ENCODE measurements at places on chromosomes 4 and X.

DNA sequence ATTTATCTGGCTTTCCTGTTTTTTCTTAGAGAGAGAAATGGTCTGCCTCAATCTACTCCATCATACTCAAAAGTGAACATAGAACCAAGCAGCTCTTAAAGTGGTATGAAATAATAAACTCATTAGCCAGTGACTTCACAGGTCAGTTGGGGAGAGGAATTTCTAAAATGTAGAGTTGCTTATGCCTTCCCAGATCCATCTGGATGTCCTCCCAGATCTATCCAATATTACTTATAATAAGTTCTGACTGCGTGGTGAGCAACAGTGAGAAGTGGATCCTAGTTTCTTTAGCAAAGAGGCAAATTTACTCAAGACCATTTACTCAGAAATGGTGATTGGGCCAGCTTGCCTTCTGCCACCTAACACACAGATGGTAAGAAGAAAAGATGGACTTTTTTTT is 748.0 kb downstream of the PCDH18 start:
- no peak for DNase-seq

DNA sequence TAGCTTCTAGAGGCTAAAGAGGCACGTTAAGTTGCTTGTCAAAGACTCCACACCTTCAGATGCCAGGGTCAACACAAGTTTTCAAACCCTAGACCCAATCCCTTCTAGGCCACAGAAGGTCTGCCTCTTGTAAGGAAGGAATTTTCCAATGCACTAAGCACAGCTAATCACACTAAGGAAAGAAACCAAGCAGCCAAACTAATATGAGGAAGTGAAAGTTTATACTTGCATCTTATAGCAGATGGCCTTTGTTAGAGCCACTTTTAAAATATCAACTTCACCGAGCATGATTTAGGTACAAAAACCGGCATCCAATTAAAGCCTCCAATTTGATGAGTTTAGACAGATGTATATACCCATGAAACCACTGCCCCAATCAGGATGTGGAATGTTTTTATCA is 9.9 kb downstream of the FHL1 start:
- DNase-seq: no peak

DNA sequence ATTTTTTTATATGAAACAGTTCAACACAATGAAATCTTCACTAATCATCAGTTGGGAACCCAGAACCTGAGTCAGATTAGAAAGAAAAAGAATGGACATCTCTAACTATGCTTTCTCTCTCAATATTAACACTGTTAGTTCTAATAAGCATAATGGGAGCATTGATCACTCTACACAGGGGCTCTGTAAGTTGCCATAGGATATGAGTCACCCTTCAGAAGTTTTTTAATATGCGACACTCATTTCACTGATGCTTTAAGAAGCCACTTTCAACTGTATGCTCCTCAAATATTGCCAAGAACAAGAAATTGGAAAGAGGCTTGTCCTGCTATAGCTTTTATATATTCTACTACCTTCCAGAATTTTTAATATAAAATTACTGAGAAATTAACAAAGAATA is 187.0 kb downstream of the AASDH start:
- no peak for DNase-seq

DNA sequence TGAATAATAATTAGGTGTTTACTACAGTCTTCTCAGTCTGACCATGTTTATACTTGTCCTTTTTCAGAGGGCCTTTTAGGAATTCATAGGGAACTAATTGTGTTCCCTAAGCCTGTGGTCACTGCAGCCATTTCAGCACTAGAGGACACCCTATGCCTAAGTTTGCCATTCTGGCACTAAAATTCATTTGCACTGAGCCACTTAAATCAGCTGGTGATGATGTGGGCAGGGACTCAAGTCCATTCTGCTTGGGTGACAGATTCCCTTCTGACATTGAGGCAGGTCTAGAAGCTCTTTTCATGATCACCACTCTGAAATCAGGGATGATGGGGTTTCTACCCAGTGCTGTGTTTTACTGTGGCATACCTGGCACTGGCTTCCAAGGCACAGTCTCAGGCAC is 1178.9 kb upstream of the DIAPH2 start:
- DNase-seq: no peak

GRCh38 chr4:110610940-110611831 is 11.7 kb downstream of the PITX2 start:
- DNase-seq: no peak

- no peak for DNase-seq
These were observed 495.2 kb downstream of the INPP4B start for GRCh38 chr4:142350871-142351270.

- DNase-seq: no peak
These were observed 1066.5 kb downstream of the GLUD2 start for GRCh38 chrX:122113896-122114295.

DNA sequence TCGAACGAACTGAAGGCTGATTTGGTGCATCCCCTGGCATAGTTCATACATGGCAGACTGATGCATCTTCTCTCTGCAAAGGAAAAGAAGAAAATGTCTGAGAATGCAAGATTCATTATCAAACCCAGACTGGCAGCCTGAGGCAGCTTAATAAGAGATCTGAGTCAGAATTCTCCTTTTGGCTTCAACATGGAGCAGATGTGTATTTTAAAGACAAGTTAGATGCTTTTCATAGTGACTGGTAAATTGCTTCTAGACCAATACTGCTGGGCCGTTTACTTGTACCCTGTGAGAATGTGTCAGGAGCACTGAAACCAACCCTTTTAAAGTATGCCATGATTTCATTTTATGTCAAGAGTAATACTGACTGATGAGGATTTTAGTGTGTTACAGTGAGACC is 322.0 kb downstream of the NR3C2 start:
- no peak for DNase-seq

GRCh38 chr4:101451086-101451485 is 103.8 kb upstream of the PPP3CA start:
- DNase-seq: no peak

- DNase-seq: no peak
These were observed 144.2 kb upstream of the RAPGEF2 start for GRCh38 chr4:158958489-158959270.

DNA sequence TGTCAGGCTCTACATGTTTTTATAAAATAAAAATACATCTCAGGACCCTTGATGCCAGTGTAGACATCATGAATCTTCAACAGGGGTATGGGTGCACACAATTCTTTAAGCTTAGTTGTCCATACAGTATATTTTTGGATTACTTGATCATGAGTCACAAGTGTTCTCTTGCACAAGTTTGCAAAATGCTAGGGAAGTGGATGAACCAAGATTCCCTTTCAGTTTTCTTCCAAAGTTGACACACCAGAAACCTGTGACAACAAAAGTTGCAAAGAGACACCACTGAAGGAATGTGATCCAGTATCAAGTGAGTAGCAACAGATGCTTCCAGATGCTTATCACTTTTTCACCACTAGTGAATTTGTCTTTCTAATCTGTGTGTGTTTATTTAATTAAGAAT is 1021.2 kb downstream of the PCDH7 start:
- DNase-seq: no peak

GRCh38 chrX:23656684-23657083 is 10.6 kb upstream of the PRDX4 start:
- no peak for DNase-seq

GRCh38 chr4:7414046-7414445 is 20.7 kb downstream of the PSAPL1 start:
- no peak for DNase-seq

Data from NCI-H146 (cell line).